ENCODE measurements at places on chromosomes 12 and 14.

- no peak for DNase-seq
These were observed 24.7 kb upstream of the LTA4H start for GRCh38 chr12:96060041-96060440.

DNA sequence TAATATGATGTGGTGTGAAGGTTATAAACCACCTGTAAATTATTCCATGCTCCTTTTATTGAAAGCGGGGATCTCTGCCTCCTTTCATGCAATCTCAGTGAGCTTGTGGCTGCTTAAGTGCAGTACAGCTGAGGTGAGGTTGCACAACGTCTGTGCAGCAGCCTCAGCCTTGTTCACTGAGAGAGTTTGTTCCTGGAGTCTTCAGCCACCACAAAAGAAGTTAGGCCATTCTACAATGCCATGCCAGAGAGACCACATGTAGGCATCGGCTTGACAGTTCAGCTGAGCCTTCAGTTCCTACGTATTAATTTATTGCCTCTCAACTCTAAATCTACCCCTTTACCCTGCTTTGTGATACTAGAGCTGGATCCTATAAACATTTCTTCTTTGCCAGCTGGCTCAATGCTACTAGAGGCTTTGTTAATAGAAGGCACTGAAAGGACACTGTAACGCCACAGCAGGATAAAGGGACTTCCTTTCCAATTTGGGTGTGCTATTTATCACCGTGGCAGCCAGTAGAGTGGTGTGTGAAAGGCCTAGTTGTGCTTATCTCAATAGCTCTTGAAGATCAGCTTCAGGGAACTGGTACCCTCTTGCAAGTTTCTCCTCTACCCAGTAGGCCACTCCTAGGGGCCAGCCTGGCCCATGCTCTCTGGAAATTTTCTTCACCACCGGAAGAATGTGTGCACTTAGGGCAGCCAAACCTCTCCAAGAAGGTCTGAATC lies 337.7 kb downstream of the IPO8 start:
- DNase-seq = no peak

DNA sequence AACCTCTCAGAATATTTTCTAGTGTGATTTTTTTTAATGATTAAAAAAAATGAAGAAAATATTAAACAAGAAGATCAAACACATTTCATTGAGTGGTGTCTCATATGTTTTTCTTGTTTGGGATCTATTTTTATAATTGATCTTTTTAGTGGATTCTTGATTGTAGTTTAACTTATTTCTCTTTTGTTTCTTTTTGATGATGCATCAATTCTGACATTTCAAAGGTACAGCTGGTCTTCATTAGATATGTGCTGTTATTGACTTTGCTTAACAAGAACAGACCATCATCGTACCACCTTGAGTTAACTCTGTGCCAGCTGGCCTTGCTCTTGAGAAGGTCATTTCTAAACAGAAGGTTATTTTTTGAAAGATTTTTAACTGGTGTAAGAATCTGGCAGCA lies 45.8 kb upstream of the FGD4 start:
- no peak for DNase-seq

DNA sequence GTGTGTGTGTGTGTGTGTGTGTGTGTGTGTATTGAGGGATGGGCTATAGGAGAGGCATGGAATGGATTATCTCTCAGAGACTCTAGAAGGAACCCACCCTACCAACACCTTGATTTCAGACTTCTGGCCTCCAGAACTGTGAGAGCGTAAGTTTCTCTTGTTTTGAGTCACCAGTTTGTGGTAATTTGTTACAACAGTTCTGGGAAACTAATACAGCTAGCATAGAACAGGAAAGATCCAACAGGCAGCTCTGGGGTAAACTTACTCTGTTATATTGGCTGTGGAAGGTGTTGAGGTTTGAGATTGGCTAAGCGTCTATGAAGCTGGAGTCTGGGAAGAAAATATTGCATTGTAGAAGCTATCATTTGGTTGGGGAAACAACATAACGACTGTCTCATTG lies 334.3 kb downstream of the AACS start:
- no peak for DNase-seq

DNA sequence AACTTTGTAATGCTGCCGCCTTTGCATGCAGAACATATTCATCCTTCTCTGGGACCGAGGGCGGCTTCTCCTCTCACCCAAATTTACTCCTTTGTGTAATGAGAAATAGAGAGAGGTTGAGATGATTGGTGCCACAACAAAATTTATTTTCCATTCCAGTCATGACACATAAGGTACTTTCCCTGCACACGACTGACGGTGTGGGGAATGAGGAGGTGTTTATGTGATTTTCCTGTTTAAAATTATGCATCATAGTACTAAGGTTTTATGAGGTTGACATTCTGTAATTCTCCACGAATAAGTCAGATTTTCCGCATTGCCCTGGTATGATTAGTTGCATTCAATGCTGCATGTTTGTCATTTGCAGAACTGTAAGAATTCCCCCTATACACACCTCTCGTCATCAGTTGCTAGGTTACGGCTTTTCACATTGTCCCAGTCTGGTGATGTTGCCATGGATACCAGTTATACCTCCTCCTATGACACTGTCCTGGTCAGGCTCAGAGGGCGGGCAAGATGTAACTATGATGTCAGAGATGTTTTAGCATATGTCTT lies 23.1 kb downstream of the BICDL1 start:
- peak; percentile 44 for DNase-seq

DNA sequence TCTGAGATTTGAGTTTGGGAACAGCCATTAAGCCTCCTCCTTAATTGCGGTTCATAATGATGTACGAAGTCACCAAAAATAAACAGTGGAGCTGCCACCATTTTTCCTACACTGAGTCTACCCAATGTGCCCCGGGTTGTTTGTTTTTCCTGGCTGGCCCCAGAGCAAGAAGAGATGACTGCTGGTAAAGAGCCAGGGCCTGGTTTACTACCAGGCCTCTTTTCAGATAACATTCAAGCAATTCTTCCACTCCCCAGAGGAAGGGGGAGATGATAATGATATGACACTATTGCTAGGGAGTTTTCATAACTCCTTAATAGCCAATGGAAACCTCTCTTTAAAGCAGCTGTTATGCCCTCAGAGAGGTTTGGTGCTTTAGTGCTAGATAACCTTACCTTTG lies 42.3 kb downstream of the BRAP start:
- no peak for DNase-seq

DNA sequence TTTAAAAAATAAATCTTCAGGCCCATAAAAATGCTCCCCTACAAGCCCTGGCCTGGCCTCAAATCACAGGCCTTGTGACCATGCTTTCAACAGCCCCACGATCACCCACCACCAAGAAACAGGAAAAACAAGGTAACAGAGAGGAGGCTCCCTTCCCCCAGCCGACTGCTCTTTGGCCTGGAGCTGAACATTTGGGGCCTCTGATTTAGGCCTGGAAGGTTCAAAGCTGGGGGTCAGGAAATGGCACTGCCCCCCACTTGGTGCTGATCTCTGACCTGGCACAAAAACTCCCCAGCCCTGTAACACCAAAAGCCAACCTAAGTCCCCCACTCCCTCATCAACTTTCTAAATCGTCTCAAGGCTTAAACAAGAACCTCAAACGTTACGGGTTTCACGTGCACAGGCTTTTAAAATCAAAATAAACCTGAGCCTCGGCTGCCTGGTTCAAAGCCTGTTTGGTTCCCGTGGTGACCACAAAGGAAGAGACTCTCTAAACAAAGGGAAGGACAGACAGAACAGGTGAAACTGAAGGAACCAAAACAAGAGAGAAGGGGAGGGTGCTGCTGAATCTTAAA lies 9.0 kb downstream of the ACTN1 start:
- no peak for DNase-seq

- no peak for DNase-seq
These were observed 15.3 kb upstream of the PELI2 start for GRCh38 chr14:56102941-56103340.

- DNase-seq = no peak
These were observed 9.7 kb upstream of the SGPP1 start for GRCh38 chr14:63737582-63738006.

GRCh38 chr12:25725931-25726330 lies 172.8 kb upstream of the LMNTD1 start:
- DNase-seq = no peak

GRCh38 chr12:22969521-22969920 lies 344.6 kb downstream of the ETNK1 start:
- no peak for DNase-seq

GRCh38 chr12:2429032-2429431 lies 365.7 kb upstream of the FKBP4 start:
- no peak for DNase-seq

DNA sequence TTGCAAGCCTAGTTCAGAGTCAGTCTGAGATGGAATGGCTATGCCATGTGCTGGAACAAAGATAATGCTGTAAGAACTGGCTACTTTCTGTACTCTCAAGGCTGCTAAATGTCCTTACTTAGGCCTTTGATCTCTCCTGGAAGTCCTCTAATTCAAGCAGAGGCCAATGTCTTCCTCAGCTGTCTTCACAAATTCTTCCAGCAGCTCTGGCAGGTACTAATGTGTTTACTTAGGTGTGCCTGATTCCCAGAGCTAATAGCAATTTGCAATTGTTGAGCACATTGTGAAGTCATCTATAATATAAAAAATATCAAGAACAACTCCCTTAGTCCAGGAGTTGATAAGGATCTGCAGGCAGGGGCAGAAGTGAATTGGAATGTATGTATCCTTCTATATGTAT lies 3.8 kb upstream of the MYF5 start:
- no peak for DNase-seq

- no peak for DNase-seq
These were observed 61.6 kb upstream of the GZMB start for GRCh38 chr14:24695265-24696241.

GRCh38 chr14:26174395-26174794 lies 423.4 kb downstream of the NOVA1 start:
- no peak for DNase-seq

GRCh38 chr14:92938890-92939671 lies 16.1 kb downstream of the CHGA start:
- DNase-seq = no peak

- no peak for DNase-seq
These were observed 121.1 kb downstream of the PLXNC1 start for GRCh38 chr12:94269316-94269999.

DNA sequence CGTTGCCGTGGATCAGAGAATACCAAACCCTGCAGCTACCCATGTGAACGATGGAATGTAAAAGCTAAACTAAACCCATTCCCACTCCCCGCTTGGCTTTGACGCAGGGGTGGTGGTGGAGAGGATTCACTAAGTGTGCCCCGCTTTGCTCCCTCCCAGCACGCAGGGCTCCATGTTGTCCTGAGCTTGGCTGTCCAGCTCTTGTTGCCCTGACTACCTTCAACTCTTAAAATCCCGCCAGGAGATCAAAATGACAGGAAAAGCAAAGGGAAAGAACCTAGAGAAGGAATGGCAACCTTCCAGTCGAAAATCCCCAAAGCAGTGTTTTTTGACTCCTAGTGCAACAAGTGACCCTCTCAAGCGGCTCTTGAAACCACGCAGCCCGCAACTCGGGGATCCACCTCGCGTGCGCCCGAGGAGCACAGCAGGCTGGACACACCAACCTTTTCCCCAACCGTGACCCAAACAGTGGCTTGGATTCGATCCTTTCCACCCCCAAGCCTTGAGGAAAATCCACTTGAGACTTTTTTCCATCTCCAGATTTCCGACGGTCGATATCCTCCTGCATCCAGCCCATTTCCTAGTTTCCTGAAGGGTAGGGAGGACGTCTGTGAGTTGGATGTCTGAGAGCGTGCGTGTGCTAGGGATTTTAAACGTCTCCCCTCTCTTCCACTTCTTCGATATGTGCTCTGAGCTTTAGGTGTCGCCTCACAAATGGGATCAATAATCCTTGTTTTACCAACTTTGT lies 1.4 kb downstream of the SYT10 start:
- no peak for DNase-seq

DNA sequence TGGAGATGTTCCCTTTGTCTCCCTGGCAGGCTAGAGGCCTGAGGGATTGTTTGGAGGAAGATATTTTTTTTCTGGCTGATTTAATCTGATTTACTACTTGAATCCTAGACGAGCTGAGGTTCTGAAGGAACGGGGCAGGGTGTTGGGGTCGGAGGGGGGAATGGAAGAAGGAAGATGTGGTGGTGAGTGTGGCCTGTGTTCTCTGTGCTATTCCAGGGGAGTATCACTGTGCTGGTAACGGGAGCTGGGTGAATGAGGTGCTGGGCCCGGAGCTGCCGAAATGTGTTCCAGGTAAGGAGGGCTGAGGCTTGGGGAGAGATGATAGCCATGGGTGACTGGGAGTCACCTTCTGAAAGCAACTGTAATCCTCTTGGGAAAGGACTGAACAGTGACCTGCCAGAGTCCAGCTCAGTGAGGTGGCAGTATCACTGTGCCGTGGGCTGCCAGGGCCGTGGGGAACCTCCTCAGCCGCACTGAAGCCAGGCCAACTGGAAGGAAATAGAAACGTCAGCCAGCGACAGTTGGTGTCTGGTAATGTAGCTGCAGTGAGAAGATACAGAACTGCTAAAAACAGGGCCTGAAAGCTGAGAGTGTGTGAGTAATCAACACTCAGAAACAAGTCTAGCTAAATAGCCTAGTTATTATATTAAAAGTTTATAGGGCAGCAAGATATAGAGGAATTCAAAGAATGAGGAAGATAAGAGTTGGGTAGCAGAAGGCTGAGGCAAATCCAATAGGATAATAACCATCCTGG lies 7.9 kb downstream of the C1S start:
- no peak for DNase-seq

GRCh38 chr12:117972301-117972700 lies 3.5 kb upstream of the KSR2 start:
- no peak for DNase-seq

GRCh38 chr14:74438351-74438915 lies 12.4 kb upstream of the SYNDIG1L start:
- DNase-seq = no peak

DNA sequence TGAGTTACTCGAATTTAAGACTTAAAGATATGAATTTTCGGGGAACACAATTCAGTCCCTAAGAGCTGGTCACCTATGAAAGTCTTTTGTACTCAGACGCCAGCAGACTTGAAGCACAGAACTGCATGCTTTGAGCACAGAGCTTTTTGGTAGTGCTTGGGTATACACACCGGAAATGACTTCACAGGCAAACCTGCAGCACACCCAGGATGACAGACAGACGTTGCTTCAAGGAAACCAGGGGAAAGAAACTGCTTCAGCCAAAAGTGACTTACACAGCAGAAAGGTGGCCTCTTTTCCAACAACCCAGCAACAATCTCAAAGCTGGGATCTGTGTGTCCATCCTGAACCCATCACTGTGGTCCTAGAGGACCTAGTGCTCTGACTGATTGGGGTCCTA lies 975.1 kb downstream of the AACS start:
- DNase-seq = no peak

- DNase-seq = no peak
These were observed 33.0 kb upstream of the ATF7IP start for GRCh38 chr12:14332482-14332881.

- DNase-seq = no peak
These were observed 38.3 kb upstream of the PPM1A start for GRCh38 chr14:60210703-60211102.

DNA sequence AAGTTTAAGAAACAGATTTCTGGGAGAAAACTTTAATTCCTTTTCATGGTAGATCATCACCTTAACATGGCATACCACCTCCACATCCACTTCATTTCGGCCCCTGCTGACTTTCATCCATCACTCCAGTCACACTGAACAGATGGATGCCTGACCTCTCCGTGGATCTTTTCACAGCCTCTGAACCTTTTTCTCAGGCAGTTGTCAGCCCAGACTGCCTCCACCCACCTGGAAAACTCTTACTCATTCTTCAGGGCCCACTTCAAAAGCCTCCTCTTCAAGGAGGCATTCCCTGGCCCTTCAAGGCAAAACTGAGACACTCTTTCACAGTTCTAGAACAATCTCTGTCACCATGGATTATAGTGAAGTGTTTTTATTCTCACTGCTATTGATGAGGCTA lies 52.9 kb downstream of the GXYLT1 start:
- DNase-seq = no peak

Data from stimulated activated CD8-positive, alpha-beta memory T cell treated with anti-CD3 and anti-CD28 coated beads, Interleukin-7, amount 100 ng/mL, for 24 hours (primary cell).